ENCODE measurements at places on chromosomes 12 and 14. TPM values are rescaled to one million over a fixed set of nuclear protein-coding genes. Genes with fewer than 3 reads are reported as not detected.

KIF5A gene
- total RNA-seq = 0.28 TPM

GLIPR1 gene
- 124 TPM for total RNA-seq

PTPRQ gene
- 0.38 TPM for total RNA-seq

DPPA3 gene
- total RNA-seq = not detected

TAS2R13 gene
- 0.58 TPM for total RNA-seq

ERP27 gene
- 0.19 TPM for total RNA-seq

RERG gene
- total RNA-seq = 1.1 TPM

BDKRB1 gene
- 2.5 TPM for total RNA-seq

GALNT6 gene
- 3.4 TPM for total RNA-seq

TMEM117 gene
- 10.7 TPM for total RNA-seq

PROX2 gene
- total RNA-seq = not detected

LRIG3 gene
- total RNA-seq = 18.3 TPM

KLHDC1 gene
- 1.9 TPM for total RNA-seq

DACT1 gene
- 16.9 TPM for total RNA-seq

HSPA2 gene
- total RNA-seq = 2.3 TPM

ZFHX2 gene
- total RNA-seq = under 0.01 TPM
